ENCODE measurements at places on chromosomes 16 and 17.

- no peak for DNase-seq
Measured at GRCh38 chr16:31120129-31120528, 2.7 kb downstream of the KAT8 start.

DNA sequence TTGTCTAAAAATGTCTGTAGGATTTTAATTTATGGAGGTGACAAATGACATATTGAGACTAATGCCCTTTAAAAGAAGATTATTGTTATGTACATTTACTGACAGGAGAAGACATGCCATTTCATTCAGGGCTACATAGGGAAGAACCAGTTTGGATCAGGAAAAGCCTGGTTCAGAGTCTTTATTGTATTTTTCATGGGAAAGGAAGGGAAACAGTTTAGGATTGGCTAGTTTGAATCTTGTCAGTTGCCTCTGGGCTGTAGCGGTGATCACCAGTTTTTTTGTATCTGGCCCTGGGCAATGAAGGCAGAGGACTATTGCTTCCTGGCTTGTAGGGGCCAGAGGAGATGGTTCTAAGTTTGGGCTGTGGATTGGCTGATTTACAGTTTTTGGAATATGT, 31.8 kb downstream of the NSRP1 start:
- no peak for DNase-seq

GRCh38 chr16:48280546-48280945, 33.2 kb upstream of the ABCC11 start:
- no peak for DNase-seq

GRCh38 chr17:13027246-13027645, 9.4 kb upstream of the ELAC2 start:
- no peak for DNase-seq

DNA sequence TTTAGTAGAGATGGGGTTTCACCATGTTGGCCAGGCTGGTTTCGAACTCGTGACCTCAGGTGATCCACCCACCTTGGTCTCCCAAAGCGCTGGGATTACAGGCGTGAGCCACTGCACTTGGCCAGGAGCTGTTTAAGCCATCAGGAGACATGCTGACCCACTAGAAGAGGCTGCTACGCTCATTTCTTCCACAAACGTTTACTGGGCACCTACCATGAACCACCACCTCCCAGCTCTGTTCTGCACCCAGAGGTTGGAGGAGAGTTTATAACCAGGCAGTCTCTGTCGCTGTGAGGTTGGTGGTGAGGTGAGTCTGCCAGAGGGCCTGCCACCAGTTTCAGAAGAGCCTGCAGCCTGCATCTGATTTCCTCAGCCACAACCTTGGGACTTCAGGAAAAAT, 51.8 kb downstream of the SF3B3 start:
- no peak for DNase-seq

GRCh38 chr17:43907425-43907981, at the start of gene MPP2:
Gene MPP2, minus strand, starts transcription at chr17:43907536. Its CDS starts 3,076 bp downstream, at chr17:43904460.
- DNase-seq: peak; percentile 33

DNA sequence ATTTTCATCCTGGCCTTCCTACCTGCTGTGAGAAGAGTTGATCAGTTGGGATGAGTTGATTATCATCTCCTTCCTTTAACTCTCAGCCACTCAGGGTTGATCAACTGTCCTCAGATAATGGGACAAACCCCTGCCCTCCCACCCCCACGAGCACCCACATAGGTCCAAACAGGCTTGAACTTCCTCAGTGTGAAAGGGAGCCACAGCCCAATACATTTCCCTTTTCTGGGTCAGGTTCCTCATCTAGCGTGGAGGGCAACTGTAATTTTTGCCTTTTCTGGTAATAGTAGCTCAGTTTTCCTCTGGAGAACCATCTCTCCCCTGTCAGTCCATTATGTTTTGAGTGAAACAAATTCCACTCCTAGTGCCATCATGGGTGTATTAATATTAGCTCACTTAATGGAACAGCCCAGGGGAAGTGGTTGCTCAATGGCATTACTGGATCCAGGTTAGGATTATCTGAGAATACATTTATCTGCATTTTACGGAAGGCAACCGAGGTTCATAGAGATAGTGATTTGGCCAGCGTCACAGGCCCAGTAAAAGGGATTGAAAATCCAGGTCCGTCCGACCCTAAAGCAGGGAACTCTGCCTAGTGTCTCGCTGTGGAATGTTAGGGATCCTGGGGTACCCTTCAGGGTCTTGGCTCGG, 476 bp upstream of the LPCAT2 start:
- no peak for DNase-seq

- DNase-seq: peak; percentile 33
Measured at GRCh38 chr17:4573669-4574068, 10.7 kb upstream of the SMTNL2 start.

DNA sequence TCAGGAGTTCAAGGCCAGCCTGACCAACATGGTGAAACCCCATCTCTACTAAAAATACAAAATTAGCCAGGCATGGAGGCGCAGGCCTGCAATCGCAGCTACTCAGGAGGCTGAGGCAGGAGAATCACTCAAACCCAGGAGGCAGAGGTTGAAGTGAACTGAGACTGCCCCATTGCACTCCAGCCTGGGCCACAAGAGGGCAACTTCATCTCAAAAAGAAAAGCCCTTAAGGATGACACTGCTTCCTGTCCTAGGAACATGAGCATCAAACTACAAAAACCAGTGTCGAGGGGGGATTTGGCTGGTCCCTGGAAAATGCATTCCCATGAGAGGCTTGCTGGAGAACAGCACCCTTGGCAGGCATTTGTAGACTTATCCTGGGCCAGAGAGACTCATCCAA, 449.5 kb upstream of the PSMD7 start:
- no peak for DNase-seq

- no peak for DNase-seq
Measured at GRCh38 chr17:17156511-17156910, 49.6 kb downstream of the PLD6 start.

GRCh38 chr16:14325502-14326401, 254.6 kb downstream of the MRTFB start:
- DNase-seq: no peak

- no peak for DNase-seq
Measured at GRCh38 chr17:17807440-17807839, 29.3 kb downstream of the SREBF1 start.

- DNase-seq: no peak
Measured at GRCh38 chr17:66087073-66087472, 104.9 kb downstream of the CEP112 start.

DNA sequence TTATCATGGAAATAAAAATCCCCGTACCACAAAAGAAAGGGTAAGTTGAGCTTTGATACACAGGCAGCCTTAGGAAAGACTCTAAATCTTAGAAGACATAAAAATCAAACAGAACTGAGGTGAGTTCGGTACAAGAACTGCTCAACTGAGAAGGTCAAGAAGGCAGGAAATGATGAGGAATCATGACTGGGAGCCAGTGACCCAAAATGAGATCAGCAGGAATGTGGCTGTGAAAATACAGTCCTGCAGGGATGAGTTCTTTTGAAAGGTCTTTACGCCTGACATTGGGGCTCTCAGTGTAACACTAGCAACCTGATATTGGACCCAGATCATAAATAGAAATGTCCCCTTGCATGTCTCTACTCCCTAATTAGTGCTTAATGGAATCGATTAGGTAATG, 56.3 kb upstream of the CDH11 start:
- no peak for DNase-seq

DNA sequence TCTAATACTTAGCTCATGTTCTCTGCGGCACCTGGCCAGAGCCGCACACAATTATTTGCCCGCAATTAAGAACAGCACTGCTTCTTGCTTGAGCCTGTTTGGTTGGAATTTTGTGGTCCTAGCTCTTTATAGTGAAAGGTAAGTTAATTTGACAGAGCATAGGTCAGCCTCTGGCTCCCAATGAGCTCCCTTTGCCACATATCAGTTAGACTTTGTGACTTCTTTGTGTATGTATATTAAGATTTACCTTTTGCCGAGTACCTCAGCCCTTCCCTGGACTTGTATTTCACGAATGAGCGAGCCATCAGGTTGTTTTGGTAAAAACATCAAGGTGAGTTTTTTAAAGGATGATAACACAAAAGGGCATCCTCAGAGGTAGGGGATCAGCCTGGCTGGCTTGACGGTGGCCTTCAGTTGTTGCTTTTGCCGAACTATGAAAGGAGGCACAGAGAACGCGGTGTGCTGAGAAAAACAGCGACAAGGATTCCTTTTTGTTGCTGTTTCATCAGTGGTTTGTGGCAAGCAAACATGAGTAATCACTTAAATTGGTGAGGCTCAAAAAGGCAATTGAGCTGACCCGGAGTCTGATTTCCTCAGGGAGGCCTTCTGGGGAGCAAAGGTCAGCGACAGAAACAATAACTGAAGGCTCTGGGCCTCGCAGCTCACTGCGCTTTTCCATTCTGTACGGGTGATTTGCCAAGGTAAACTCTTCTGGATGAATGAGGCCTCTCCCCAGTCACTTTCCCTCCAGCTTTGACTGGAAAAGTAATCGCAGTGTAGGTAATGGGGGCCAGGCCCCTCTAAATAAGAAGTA, 163.6 kb downstream of the HS3ST3A1 start:
- DNase-seq: no peak

DNA sequence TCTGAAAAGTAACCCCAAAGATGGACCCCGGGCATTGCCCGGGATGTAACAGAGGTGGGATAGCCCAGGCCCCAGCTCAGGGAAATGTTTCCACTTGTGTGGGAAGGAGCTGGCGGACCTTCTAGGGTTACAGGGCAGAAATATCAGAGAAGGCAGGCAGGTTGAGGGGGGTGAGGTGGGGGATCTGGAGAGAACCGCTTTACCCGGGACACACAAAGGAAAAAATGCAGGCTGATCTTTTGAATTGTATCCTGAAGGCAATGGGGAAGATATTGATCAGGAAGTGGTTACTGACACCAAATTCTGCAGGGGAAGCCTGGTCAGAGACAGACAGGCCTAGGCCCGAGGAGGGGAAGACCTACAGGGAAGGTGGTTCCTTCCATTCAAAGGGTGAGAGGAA, 3.5 kb downstream of the SLC47A1 start:
- DNase-seq: no peak

GRCh38 chr17:60355663-60356594, 36.0 kb downstream of the USP32 start:
- no peak for DNase-seq

DNA sequence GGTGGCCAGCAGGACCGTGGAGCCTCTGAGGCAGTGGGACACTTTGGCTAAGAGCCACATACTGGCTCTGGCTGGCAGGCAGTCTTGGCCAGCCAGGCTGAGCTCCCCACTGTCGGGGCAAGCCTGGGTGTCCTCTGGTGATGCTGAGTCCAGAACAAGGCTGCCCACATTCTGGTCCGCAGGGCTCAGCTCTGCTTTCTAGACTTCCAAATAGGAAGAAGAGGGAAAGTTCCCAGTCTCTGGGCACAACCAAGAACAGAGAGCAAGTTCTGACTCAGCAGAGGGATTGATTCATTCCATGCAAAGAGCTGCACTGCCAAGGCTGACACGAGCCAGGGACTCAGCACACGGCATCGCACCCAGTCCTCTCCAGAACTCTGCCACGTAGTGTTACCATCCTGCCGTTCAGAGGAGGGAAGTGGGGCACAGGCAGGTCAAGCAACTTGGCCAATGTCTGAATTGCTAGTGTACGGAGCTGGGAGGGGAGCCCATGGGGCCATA, 58.9 kb downstream of the NOS2 start:
- no peak for DNase-seq

DNA sequence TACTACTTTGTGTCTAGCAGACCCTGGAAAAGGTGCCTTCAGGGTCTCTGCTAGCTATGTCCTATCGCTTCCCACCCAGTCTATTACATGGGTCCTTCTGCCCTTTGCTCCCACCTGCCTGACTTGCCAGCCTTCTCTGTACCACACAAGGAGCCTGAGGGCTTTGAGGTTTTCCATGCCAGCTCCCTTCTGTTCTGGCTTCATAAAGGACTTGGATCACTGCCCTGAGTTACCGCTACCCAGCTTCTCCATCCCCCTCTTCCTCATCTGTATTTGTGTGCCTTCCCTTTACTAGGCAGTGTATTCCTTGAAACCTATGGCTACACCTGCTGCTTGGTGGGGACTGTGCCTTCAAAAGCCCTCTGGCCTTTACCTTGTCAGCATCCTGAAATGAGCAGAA, 19.6 kb upstream of the LLGL1 start:
- DNase-seq: no peak

- DNase-seq: no peak
Measured at GRCh38 chr16:83674931-83675535, 132.7 kb upstream of the HSBP1 start.

- no peak for DNase-seq
Measured at GRCh38 chr16:28108590-28109247, 45.2 kb upstream of the GSG1L start.

DNA sequence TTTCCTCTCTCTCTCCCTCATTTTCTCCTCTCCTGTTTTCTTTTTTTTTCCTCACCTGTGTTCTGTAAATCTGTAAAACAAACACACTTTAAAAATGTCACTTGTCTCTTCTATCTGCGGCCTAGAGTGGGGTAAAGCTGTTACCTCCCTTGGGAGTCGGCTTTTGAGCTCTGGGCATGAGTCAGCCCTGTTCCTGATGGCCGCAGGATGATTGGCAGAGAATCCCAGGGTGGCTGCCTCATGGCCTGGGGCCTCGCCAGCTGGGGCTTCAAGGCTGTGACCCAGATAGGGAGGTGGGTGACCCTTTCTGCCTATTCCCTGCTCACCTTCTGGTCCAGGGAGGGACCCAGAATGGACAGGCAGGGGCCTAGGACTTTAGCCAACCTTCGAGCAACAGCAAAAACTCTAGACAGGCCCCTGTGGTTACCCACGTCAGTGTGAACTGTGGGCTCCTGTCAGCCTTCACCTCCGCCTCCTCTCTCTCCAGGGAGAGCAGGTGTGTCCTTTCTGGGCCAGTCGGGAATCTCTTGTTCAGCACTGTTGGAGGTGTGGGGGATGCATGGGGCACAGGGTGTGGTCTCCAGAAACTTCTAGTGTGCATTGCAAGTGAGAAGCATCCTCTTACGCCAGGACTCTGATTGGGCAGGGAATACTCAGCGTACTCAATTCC, 87.4 kb downstream of the RAP1GAP2 start:
- DNase-seq: no peak

GRCh38 chr16:48608871-48609651, 919 bp downstream of the N4BP1 start:
- peak; percentile 21 for DNase-seq

DNA sequence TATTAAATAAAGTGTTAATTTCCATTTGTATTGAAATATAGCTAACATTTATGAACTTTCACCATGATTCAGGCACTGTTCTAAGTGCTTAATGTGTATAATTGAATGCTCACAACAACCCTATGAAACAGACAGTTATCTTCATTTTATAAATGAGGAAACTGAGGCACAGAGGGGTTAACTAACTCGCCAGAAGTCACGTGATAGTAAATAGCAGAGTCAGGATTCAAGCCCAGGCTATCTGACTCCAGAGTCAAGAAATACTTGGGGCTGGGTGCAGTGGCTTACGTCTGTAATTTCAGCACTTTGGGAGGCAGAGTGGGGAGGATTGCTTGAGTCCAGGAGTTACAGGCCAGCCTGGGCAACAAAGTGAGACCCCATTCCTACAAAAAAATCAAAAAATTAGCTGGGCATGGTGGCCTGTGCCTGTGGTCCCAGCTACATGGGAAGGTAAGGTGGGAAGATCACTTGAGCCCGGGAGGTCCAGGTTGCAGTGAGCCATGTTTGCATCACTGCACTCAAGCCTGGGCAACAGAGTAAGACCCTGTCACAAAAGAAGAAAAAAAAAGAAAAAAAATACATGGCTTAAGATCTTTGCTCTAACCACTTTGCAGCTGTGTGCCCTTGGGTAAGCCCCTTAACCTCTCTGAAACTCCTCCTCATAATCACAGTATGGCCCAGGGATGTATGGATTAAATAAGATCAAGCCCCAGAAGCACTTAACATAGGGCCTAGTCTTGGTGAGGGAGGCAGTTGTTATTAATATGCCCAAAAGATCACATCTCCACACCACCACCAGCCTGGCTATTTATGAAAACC, 29.0 kb downstream of the WSB1 start:
- DNase-seq: no peak
